ENCODE measurements at places on chromosomes 6 and 20.

DNA sequence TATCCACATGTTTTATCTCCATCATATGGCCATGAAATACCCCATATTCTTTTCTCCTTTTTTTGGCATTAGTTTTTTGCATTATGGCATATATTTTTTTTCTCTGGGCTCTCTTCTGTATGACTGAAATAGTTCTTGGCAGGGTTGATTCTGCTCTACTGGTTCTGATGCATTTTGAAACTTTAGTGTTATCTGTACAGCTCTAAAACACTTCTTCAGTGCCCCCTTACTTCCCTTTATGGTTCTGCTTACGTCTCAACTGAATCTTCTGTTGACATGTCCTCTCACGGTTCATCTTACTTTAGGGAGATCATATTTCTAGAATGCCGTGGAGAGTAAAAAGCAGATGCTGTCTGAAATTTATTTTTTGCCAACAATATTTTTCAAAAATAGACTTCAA lies 23.2 kb upstream of the TXNDC5 start:
- DNase-seq, result no peak

DNA sequence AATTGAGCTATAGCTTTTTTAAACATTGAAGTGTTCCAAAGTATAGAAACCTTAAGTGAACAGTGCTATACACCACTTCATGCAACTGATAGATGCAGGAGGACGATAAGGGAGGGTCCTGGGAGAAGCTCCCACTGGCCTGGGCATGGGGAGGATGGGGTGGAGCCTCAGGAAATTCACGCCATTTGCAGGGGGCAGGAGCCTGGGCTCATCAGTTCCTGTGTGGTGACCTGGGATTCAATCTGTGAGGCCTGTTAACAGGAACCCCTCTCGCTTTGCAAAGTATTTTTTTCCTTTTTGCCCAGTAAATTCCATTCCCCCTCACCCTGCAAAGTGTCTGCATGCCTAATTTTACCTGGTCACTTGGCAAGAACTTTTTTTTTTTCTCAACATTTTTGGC lies 11.0 kb upstream of the ASCC3 start:
- DNase-seq, result no peak

DNA sequence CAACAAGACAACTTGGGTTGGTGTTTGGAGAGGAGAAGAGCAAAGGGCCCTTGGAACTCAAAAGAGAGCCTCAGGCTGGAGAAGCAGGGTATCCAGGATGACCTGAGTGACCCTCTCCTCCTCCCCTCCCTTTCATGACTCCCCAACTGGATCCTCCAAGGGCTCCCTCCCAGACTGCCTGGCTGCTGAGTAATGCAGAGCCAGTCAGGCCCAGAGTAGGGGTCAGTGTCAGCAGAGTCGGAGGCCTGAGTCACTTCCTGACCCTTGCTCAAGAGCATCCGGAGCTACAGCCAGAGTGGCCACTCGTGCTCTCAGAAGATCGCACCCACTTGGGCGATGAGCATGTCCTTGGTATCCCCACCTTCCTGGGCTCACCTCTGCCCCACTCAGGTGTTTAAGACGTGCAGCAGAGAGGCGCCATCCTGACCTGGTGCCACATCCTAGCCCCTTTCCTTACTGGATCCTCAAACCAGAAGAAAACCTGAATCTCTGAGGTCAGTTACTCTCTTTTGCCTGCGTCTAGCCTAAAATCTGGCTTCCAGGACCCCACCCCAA lies 2.8 kb upstream of the MAPK13 start:
- no peak for DNase-seq

DNA sequence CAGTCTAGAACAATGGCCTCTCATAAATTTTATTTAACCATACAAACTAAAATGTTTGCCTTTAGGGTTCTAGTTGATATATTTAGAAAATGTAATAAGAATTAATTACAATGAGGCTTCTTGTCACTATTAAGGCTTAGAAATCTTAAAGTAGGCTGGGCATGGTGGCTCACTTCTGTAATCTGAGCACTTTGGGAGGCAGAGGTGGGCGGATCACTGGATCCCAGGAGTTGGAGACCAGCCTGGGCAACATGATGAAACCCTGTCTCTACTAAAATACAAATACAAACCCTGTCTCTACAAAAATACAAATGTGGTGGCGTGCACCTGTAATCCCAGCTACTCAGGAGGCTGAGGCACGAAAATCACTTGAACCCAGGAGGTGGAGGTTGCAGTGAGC lies 99.0 kb upstream of the ADGRF1 start:
- no peak for DNase-seq

DNA sequence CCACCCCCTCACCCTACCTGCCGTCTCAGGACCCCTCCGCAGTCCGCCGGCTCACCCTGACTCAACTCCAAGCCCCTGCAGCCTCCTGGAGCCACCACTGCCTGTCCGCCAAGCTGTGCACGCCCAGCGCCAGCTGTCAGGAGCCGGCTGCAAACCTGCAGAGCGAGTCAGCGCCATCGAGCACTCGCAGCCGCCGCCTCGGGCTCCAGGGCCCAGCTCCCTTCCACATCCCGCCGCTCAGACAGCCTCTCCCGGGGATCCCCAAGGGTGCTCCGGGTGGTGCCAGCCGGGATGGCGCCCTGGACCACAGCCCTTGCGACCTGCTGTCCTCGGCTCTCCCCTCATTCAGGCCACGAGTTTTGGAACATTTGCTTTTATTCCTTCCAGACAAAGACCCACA lies 4.3 kb downstream of the TNNC2 start:
- no peak for DNase-seq

GRCh38 chr20:49859807-49860206 lies 47.2 kb downstream of the SLC9A8 start:
- DNase-seq, result no peak

Measured in NCI-H2029 treated with DMSO at 0.1 percent for 48 hours (cell line).